ENCODE measurements at places on chromosomes 3 and 15. TPM values are rescaled to one million over a fixed set of nuclear protein-coding genes. Genes with fewer than 3 reads are reported as not detected.

The SLC22A14 gene
- 11.9 TPM for polyA plus RNA-seq

The STAC gene
- 4.8 TPM for polyA plus RNA-seq

The UCN2 gene
- 0.86 TPM for polyA plus RNA-seq

The WDR93 gene
- 31.9 TPM for polyA plus RNA-seq

The BOC gene
- 28.4 TPM for polyA plus RNA-seq

The CDCP1 gene
- polyA plus RNA-seq = 2.5 TPM

The C3orf20 gene
- polyA plus RNA-seq = 16.5 TPM

The LMAN1L gene
- polyA plus RNA-seq = 2.2 TPM

The NANOGP8 gene
- 1.1 TPM for polyA plus RNA-seq

The TMC3 gene
- 0.26 TPM for polyA plus RNA-seq

The COMMD2 gene
- 19.9 TPM for polyA plus RNA-seq

The BHLHE40 gene
- 26.2 TPM for polyA plus RNA-seq

The MRPS25 gene
- polyA plus RNA-seq = 102 TPM

The SH2D7 gene
- polyA plus RNA-seq = 5.0 TPM

The NLGN1 gene
- polyA plus RNA-seq = 10.6 TPM

The SEMA3G gene
- polyA plus RNA-seq = 3.1 TPM

The PGBD4 gene
- 2.7 TPM for polyA plus RNA-seq

The GLDN gene
- polyA plus RNA-seq = 0.61 TPM
